SK-N-SH treated with all-trans-retinoic acid at 6 μM for 48 hours (cell line): ENCODE measurements at places on chromosomes 2 and 18.
A peak's percentile ranks its signal among the peaks of the same experiment; 100 is the strongest.

- ATAC-seq: no peak
These were observed 186.1 kb downstream of the SEPTIN10 start for GRCh38 chr2:109427661-109428091.

GRCh38 chr2:102331311-102331980 lies 20.1 kb downstream of the IL1RL1 start:
- no peak for ATAC-seq

GRCh38 chr18:49752095-49752457 lies 61.3 kb downstream of the ACAA2 start:
- ATAC-seq: no peak

GRCh38 chr2:200338692-200339091 lies 32.2 kb downstream of the SPATS2L start:
- ATAC-seq: no peak; the same call in 1 of the 3 replicates

DNA sequence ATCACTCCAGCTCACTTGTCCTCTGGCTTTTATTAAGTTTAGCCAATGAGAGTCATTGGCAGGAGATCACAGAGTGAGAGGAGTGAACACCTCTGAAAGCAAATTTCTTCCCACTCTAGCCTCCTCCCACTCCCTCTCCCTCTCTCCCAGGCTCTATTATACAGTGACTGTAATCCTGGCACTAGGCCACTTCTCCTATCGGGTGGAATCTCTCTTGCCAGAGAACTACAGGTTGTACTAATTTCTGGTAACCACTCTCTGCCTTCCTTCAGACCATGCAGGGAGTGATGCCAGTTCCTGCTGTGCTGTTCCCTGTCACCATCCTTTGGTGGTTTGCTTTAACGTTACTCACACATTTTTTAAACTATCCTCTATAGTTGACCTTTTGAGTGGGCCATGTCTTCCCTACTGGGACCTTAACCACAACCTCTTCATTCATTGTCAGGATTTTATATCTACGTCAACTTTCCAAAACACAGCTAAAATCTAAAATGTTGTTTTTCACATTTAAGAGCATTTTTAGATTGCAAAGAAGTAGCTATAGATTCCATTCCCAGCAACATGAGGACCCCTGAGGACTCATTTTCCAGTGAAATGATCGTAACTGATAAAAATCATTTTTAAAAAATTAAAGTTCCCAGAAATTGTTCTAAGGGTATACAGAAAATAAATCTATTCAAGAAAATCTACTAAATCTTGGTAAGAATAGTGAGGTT lies 217.1 kb downstream of the MREG start:
- peak; percentile 90 for ATAC-seq

GRCh38 chr18:21241301-21242048 lies 557 bp upstream of the GREB1L start:
- 0 out of 3 replicates have a peak, but pooled peaks have one; percentile 25 for ATAC-seq

DNA sequence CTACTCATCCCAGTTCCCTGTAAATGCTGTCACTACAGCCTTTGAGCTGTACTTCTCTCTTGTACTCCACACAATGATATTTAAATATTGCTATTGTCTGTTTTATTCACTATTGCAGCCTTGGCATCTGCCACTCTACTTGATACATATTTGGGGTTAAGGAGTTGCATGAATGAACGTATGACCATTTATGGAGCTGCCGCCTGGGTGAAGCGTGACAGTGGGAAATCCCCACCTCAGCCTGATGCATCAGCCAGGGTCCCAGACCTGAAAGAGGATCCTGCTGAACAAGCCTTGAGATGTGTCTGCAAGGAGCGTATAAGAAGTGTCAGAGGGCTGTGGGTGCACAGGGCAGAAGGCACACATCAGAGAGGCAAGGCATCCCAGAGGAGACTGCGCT lies 39.1 kb downstream of the MRPL35 start:
- no peak for ATAC-seq

DNA sequence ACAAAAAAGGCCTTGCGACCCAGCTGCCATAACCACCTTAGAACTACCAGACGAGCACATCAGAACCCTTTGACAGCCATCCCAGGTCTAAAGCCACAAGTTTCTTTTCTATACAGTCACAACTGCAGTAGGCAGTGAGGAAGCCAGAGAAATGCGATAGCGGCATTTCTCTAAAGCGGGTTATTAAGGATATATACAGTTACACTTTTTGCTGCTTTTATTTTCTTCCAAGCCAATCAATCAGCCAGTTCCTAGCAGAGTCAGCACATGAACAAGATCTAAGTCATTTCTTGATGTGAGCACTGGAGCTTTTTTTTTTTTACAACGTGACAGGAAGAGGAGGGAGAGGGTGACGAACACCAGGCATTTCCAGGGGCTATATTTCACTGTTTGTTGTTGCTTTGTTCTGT lies 48.8 kb downstream of the FEZ2 start:
- ATAC-seq: peak; percentile 42

- no peak for ATAC-seq
These were observed 96.6 kb downstream of the PLB1 start for GRCh38 chr2:28592481-28592880.

DNA sequence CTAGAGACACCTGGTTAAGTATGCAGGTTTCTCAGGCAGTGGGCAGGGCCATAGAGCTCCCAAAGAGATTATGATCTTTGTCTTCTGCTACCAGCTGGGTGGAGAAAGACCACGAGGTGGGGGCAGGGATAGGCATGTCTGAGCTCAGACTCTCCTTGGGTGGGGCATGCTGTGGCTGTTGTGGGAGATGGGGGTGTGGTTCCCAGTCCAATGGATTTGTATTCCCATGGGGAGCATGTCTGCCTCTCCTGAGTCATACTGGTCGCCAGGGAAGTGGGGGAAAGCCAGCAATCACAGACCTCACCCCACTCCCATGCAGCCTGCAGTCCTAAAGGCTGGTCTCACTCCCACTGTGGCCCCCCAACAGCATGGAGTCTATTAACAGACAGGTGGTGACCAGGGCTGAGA lies 31.4 kb upstream of the RHOB start:
- ATAC-seq: no peak

DNA sequence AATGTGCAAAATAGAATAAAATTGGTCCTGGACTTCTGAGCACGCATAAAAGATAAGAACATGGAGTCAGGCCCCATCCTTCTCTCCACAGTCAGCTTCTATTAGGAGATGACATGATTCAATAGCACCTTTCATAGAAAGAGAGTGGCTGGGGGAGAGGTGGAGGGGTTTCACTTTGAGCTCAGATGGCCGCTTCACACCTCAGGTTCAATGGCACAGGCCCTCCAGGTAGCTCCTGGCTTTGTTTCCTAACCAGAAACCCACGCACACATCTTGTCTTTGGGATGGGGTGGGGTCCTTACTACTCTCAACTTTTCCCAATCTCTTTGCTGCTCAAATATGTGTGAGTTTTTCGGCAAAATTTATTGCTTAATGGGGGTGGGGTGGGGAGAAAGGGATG lies 332.3 kb downstream of the CLIP4 start:
- ATAC-seq: no peak

DNA sequence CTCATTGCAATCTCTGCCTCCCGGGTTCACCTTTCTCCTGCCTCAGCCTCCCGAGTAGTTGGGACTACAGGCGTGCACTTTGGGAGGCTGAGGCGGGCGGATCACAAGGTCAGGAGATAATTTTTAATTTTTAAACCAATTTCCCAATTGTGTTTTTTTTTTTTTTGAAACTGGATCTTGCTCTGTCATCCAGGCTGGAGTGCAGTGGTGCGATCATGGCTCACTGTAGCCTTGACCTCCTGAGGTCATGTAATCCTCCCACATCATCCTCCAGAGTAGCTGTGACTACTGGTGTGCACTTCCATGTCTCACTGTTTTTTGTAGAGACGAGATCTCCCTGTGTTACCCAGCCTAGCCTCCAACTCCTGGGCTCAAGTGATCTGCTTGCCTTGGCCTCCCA lies 49.3 kb downstream of the GLS start:
- ATAC-seq: no peak

GRCh38 chr2:200258081-200258480 lies 48.4 kb upstream of the SPATS2L start:
- no peak for ATAC-seq
